GM12878 (cell line): ENCODE measurements at places on chromosomes 6 and 20. TPM values are rescaled to one million over a fixed set of nuclear protein-coding genes. Genes with fewer than 3 reads are reported as not detected.
A peak's percentile ranks its signal among the peaks of the same experiment; 100 is the strongest.

DNA sequence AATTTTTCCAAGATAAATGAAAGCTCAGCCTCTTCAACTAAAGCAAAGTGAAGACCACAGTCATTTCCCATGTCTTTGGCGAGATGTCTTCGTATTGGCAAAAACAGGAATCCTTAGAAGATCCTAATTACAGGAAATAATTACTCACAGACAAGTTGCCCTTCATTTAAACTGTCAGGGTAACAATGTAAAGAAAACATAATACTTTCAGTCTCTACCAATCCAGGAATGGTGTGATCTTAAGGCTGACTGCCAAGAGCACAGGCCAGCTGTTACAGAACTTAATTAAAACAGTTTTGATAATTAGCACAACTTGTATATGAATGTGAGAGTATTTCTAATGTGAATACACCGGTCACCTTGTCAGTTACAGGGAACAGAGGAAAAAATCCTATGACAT is 292.2 kb downstream of the PACRG start:
- DNase-seq = no peak

- no peak for DNase-seq
These were observed 52.6 kb downstream of the JAG1 start for GRCh38 chr20:10621149-10621548.

Gene SPATS1
- not detected in 2 replicates for polyA plus RNA-seq

DNA sequence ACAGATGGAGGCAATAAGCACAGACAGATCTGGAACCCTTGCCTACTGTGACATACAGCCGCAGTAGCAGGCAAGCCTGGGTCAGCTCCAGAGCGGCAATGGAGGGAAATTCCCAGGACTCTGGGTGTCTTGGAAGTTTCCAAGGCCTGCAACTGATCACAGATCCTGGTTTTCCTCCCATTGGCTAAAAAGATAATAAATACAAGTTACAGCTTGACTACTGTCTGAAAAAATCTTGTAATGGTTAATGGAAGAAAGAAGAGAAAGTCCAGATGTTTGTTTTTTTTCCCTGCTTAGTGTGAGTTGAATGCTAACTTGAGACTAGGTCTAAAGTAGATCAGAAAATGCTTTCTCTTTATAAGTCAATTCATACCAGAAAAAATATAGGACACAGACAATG is 307.6 kb downstream of the ALDH8A1 start:
- DNase-seq = no peak

GRCh38 chr20:45823949-45824835 is 2.9 kb downstream of the TNNC2 start:
- no peak for DNase-seq

DNA sequence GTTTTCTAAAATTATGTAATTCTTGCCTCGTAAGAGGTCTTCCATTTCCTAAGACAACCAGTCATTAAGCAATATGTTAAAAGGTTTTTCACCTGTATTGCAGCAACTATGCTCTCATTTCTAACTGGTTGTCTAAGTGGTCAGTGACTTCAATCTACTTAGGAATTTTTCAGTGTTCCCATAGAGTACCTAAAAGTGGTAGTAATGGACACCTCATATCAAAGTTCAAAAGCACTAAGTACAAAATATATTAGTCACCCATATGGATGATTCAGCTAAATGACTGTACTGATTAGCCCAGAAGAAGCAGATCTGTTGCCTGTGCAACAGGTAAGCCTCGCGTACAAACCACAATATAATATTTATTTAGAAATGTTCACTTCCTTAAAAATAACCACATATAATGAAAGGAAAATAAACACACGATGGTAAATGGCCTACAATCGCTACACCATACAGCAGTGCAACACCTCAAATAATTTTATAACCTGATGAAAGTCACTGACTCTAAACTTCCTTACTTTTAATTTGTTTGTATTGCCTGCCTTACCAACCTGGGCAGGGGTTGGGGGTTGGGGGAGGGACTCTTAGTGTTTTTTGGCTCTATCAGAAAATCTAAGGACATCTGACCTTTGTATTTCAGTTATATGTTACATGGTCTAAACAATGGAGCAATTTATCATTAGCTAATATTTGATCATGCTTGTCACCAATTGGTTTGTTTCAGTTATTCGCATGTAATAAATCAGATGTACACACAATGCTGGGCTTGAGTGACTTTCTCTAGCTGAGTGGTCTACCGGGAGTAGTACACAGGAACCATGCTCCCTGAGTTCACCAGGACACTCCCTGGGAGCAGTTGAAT is 105.9 kb downstream of the HIVEP2 start:
- no peak for DNase-seq

- DNase-seq = no peak
These were observed 164.2 kb upstream of the PLN start for GRCh38 chr6:118383924-118384323.

GRCh38 chr6:135801755-135802465 is 49.6 kb upstream of the PDE7B start:
- DNase-seq = no peak

DNA sequence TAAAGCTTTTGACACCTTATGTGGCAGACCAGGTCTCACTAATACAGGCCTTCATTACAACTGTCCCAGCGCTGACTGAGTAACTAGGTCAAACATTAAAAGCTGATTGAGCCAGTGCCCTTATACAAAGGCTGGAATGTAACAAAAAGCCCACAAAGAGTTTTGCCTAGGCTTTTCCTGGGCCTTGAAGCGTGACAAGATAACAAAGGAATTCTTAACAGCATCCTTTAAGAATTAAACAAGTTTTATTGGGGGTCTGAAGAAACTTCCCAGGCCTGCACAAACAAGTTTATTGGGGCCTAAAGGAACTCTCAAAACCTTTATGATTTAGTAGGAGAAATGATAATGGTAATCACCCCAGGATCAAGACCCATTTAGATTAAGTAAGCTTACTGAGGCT is 267.6 kb upstream of the FAM83B start:
- DNase-seq = no peak

DNA sequence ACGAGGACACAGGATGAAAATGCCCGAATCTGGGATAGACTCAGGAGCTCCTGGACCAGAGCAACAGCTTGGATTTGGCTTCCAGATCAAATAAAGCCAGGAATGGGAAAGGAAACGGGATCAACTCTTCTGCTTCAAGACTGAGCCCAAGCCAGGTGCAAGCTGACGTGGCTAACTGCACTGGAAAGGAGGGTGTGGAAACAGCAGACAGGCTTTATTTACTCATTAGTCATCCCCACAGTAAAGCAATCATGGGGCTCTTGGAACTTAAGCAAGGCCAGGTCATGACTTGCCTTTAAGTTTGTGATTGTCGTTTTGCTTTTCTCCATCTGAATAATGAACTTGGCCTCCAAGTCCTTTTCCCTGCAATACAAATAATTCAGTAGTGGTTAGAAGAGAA is 45.2 kb downstream of the KIF16B start:
- DNase-seq = no peak

DNA sequence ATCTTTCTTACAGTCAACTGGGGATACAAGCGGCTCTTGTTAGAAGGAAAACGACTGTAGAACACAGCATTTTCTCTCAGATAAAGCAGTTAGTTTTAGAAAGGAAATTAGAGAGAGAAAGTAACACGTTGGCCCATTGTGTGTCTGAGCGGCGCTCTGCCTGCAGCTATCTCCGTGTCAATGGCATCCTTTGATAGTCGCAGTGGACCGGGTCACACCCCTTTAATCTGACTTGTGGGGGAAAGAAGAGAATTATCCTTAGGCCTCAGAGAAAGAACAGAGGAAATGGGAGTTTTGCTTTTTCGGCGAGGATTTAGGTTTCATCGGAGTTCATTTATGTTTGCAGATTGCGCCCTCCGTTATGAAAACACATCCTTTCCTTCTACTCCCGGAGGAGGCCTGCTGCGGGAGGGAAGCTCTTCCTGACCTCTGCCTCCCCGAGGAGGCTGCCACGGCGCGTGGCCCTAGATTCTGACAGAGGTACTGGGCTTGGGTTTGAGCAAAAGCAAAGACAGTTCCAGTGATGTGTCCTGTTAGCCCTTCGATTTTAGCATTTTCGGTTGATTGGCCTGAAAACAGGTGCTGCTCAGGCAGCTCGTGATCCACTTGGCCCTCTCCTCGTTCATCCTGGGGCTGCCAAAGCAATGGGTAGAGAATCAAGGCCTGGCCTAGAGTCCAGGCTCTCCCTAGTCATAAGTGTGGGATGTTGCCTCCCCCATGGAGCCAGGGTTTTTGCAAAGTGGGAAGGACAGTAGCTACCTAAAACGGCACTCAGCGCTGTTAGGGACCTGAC is 74.9 kb downstream of the ZDHHC14 start:
- DNase-seq = no peak

Gene RBM12
- 44.5 and 48.6 TPM in 2 replicates for polyA plus RNA-seq

Gene SLC26A8
- polyA plus RNA-seq = 0.95 TPM in 1 of 2 replicates, not detected in the other

Gene OR12D3
- not detected in 2 replicates for polyA plus RNA-seq

DNA sequence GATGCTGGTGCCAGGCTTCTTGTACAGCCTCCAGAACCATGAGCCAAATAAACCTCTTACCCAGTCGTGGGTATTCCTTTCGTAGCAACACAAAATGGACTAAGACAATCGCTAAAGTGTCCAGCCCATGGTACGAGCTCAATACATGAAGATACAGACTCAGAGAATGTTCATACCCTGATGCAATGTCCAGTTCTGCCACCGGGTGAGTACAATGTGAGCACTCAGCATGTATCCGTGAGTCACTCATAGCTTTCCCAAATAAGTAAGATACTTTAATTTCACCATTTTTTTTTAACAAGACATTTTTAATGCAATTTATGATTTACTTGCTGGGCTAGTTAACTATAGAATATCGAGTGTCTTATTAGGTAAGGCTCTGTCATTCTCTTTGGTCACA is 26.7 kb upstream of the PDE10A start:
- no peak for DNase-seq

DNA sequence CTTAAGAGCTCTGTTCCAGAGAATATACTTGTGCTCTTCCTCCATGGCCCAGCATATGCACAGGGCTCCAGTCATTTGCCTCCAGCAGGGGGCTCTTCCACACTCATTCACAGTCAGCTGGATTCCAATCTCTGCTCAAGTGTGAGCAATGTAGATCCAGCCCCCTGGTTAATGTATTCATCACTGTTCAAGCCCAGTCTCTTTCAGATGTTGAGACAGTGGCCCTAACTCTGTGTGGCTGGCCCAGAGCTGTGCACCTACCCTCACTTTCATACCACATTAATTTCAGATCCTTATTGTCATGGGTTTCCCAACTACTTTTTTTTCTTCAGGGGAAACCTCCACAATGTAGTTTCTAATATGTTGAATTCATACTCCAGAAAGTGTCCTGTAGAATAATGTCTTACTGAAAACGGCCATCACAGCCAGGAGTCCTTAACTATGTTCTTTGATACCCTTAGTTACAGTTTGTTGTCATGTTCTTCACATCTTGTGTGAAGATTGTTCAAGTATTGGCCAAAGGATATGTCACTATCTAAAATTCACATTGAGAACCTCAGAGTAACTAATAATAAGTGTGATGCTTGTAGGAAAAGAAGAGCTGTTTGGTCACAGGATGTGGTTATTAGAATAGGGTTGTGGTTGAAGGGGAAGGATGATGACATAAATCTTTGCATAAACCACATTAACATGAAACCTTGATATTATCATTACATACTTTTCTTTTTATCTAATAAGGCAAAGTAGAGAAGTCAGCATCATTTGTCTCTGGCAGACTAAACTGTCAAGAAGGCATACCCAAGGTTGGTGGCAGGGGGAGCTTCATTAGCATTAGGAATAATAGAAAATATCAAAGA is 14.4 kb upstream of the HLA-DQA1 start:
- peak; percentile 96 for DNase-seq

- DNase-seq = no peak
These were observed 221.4 kb upstream of the RREB1 start for GRCh38 chr6:6886171-6886885.

- no peak for DNase-seq
These were observed 117.0 kb upstream of the MLIP start for GRCh38 chr6:53994201-53994600.
